CD4-positive, alpha-beta T cell treated with Interleukin-12 subunit alpha and Interleukin-12 subunit beta, for 1 hour (primary cell): ENCODE measurements at places on chromosomes 1 and 21.

DNA sequence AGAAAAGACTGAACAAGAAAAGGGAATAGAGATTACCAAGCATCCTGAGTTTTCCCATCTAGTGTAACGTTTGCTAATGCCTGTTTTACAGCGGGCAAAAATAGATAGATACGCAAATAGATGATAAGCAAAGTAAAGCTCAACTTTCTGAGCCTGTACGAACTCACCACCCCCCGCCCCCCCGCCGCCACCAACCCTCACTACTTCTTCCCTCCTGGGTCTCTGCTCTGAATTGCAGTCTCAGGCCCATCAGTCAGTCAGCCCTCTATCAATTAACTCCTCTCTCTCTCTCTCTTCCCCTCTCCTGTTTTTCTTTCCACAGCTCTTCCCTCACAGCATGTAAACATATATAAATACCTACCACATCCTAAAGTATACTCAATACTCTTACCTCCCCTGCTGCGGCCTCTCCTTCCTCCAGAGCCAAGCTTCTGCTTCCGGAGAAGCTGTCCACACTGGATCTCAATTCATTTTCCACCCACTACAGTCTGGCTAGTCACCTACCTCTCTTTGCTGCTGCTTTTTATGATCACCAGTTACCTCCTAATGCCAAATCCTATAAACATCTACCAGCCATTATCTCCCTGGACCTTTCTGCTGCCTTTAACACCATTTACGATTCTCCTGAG is 64.6 kb downstream of the CAPN2 start:
- DNase-seq: no peak

- peak; percentile 3 for DNase-seq
Measured at GRCh38 chr1:62912028-62912638, 128.2 kb downstream of the ATG4C start.

- no peak for DNase-seq
Measured at GRCh38 chr1:55040933-55041494, 1.7 kb downstream of the PCSK9 start.

DNA sequence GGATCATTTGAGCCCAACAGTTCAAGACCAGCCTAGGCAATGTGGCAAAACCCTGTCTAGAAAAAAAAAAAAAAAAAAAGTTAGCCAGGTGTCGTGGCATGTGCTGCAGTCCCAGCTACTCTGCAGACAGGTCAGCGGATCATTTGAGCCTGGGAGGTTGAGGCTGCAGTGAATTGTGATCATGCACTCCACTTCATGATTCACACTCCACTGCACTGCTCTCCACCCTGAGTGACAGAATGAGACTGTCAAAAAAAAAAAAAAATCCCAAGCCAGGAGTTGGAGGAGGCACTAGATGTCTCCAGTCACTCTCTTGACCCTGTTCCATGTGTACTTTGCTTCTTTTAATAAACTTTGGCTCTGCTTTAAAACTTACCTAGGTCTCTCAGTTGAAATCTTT is 51.0 kb upstream of the OLFM3 start:
- DNase-seq: no peak

GRCh38 chr21:43639470-43640353 is 19.6 kb downstream of the HSF2BP start:
- no peak for DNase-seq

- DNase-seq: no peak
Measured at GRCh38 chr1:24904731-24905354, 25.2 kb downstream of the RUNX3 start.

- no peak for DNase-seq
Measured at GRCh38 chr1:242554577-242554976, 30.1 kb upstream of the PLD5 start.

DNA sequence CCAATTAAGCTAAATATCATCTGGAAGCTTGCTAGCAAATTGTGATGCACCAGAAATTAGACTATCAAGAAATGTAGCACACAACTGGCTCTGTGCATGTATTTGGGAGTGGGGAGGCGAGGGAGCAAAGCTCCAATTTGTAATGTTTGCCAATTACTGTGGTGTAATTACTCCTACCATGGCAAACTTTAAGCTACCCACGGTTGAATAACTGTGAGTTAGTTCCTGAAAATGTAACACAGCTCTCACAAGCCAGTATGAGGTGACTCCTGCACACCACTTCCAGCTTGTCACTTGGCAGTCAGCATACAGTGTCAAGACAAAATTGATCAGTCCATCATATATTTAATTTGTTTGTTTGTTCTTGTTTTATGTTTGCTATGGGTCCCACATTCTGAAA is 141.2 kb downstream of the TM2D1 start:
- no peak for DNase-seq

DNA sequence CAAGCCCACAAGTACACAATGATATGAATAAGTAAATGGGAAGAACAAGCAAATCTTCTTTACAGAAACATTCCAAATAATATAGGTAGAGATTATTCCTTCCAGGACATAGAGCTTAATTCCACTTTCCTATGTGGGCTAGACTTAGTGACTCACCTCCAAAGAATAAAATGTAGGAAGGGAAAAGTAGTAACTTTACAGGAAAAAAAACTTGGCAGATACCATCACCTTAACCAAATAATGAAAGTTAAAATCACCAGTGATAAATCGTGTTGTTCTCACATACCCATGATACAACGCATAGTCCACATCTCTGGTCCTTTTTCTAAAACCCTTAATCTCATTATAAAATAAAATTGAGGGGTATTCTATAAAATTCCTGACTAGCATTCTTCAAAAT is 260.8 kb downstream of the SPATA17 start:
- DNase-seq: no peak

GRCh38 chr1:21192871-21193270 is 16.2 kb upstream of the EIF4G3 start:
- DNase-seq: no peak

DNA sequence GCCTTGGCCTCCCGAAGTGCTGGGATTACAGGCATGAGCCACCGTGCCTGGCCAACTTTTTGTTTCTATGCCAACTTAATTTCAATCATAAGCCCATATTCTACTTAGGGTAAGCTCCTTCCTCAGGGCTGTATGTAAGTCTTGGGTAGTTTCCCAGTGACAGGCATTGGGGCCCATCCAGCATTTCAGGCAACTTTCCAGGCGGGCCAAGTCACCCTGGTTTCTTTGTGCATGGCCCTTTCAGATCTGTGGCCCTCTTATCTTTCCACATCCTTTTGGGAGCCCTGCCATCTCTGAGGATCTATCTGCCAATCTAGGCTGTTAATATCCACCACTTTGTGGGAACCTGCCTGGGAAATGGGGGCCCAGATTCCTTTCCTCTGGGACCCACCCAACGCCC is 58.7 kb downstream of the TNN start:
- DNase-seq: no peak

DNA sequence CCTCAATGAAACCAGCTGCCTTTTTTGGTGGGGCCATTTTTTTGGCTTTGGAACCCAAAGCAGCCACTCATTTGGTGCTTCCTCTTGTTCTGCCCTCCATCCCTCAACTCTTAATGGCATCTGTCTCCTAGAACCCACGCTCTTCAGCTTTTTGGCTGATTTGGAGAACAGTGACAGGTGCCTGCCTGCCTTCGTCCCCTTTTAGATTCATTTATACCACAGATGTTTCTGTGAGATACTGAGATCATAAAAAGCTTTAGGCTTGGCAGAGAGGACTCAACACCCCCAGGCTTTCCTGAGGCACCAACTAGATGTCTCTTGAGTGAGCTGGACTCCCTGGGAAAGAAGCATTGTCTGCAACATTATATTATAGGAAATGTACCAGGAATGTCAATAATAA is 20.4 kb upstream of the YTHDF2 start:
- DNase-seq: no peak

DNA sequence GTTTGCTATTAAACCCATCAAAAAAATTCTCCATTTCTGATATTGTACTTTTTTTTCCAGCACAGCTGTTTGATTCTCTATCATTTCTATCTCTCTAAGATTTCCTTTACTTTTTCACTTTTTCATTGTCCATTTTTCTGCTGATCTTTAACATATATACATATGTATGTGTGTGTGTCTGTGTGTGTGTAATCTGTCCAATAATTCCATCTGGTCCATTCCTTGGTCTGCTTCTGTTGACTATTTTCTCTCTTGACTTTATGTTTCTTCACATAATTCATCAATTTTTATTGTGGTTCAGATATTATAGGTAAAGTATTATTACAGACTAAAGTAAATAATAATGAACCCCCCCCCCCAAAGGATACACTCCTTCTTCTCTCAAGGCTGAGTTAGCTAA is 84.2 kb downstream of the RGS7 start:
- DNase-seq: no peak

DNA sequence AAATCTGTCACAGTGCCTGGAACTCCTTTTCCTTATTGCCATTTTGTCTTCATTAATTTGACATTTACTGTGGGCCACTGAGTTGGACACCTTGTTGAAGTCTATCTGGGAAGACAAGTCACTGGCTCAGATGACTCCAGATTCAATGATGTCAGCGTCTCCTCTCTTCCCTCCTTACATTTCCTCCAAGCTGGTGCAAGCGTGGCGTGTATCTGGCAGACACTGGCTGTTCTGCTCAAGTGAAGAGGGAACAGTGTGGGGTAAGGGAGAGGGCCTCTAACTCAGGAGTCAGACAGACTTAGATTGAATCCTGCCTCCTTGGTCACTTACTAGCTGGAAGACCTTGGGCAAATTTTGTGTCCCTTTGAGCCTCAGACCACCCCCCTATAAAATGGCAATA is 8.7 kb upstream of the ZNF691 start:
- no peak for DNase-seq

DNA sequence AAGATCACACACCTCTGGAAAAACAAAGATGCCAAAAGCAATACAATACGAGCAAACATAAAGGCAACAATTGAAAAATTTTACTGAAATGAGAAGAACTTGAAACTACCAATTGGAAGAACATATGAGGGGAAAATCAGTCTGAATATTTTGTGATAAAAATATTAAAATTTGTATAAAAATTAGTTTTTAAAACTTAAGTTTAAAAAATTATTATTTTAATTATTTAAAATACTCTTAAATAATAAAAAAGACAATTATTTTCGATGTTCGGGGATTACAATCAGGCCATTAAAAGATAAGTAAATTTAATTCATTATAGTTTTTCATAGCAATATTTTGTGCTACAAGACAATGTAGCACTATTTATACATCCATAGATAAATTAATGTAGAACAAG is 1239.3 kb downstream of the AMY1C start:
- no peak for DNase-seq

DNA sequence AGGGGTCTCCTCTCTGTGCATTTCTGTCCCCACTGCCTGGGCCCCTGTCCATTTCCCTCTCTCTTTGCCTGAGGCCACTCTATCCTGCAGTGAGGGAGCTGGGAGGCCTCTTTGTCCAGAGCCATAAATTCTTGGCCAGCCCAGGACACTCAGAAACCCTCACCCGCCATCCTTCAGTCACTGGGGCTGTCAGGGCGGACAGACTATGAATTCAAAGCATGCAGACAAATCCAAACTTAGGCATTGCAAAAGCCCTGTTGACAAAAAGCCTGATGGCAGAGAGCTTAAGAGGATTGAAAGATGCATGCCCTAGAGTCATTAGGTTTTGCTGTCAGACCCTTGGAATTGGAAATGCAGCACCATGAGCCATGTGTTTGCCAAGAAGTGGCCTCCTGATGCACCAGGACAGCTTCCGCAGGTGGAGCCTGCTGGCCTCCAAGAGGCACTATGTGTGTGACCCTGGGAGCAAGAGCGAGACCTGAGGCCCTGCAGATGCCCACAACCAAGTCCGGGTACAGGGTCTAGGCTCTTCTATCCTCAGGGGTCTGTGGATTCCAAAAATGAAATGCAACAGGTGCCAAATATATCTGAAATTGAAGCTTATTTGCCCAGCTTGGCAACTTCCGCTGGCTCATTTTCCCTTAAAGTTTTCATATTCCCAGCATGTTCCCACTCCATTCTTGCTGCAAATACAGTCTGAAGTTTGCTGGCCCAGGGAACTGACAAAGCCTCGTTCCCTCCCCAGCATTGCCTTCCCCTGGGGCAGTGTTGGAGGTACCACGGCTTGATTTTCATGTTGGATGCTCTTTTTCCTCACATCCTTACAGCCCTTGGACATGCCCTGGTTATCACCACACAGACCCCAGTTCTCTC is 177.9 kb downstream of the PGBD5 start:
- DNase-seq: no peak

GRCh38 chr1:154352581-154353459 is 27.5 kb downstream of the ATP8B2 start:
- peak; percentile 54 for DNase-seq

- DNase-seq: no peak
Measured at GRCh38 chr1:58477390-58477789, 69.1 kb downstream of the OMA1 start.

GRCh38 chr21:26025536-26026512 is 144.7 kb downstream of the APP start:
- DNase-seq: no peak

DNA sequence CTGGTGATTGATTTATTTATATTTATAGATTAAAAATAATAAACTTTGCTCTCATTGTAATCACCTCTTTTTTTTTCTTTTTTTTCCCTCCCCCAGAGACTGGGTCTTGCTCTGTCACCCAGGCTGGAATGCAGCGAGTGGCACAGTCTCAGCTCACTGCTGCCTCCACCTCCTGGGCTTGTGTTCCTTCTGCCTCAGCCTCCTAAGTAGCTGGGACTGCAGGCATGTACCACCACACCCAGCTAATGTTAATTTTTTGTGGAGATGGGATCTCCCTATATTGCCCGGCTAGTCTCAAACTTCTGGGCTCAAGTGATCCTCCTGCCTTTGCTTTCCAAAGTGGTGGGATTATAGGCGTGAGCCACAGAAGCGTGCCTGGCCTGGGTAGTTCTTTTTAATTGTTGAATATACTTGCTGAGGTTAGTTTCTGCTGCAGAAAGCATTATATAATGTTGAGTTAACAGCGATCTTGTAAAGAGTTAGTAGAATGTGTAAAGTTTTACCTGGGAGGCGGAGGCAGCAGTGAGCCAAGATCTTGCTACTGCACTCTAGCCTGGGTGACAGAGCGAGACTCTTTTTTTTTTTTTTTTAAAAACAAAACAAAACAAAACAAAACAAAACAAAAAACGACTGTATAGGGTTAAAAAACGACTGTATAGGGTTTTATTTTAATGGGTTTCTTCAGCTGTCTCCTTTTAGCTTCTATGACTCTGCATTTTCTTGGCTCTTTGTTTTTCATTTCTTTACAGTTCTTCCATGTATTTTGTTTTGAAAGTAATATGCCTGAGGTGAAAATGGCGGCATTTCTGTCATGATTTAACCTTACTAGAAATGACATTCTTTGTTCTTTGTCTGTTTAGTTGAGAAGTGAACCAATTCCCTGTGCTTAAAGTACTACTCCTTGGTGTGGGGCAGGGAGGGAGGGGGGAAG is 82.7 kb downstream of the CAMTA1 start:
- no peak for DNase-seq

GRCh38 chr1:178644308-178645120 is 80.5 kb upstream of the RALGPS2 start:
- no peak for DNase-seq

DNA sequence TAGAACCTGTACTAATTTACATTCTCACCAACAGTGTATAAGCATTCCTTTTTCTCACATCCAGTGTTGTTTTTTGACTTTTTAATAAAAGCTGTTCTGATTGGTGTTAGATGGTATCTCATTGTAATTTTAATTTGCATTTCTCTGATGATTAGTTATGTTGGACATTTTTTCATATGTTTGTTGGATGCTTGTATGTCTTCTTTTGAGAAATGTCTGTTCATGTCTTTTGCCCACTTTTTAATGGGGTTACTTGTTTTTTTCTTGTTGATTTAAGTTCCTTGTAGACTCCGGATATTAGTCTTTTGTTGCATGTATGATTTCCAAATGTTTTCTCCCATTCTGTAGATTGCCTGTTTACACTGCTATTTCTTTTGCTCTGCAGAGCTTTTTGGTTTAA is 8.0 kb downstream of the COG2 start:
- no peak for DNase-seq

GRCh38 chr1:8077120-8077573 is 51.0 kb upstream of the ERRFI1 start:
- no peak for DNase-seq

GRCh38 chr21:28790335-28790734 is 202.3 kb downstream of the LTN1 start:
- no peak for DNase-seq
